ENCODE measurements at places on chromosomes 5 and 9.

DNA sequence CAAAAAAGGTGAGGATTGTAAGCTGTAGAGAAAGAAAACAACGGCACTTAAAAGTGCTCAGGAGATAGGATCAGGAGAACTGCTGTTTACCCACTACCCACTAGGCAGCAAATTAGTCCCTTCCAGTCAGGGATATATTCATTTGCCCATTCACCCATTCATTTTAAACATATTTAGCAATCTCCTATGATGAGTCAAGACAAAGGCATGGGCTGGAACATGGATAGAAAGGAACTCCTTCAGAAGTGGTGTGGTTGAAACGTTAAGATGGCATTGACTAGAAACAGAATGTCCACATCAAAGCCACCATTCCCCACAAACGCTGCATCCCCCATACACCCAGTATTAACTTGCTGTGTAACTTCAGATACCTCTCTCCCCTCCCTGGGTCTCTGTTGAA lies 225.7 kb downstream of the ASTN2 start:
- no peak for DNase-seq

GRCh38 chr5:103027267-103027666 lies 92.7 kb downstream of the GIN1 start:
- no peak for DNase-seq

DNA sequence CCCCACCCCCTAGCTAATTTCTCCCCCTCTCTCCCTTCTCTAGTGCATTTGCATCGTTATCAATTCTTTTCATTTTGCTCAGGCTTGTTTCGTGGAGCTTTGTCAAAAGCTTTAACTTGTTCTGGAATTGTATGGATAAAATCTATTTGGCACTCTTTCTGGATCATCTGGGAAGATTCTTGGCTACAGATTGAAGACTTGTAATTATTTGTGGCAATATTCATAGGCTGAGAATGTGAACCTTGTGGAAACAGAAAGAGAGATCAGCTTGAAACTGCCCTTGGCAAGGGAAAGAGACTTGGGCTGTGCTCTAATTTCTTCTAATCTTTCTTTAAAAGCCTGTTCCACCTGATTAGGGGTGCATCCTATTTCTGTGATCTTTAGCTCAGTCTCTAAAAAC lies 340.6 kb upstream of the DAB2 start:
- DNase-seq, result no peak

GRCh38 chr9:26893030-26893676 lies 551 bp upstream of the CAAP1 start:
- no peak for DNase-seq

GRCh38 chr9:90025816-90026215 lies 421.0 kb downstream of the GADD45G start:
- DNase-seq, result no peak

- no peak for DNase-seq
These were observed 91.4 kb downstream of the ANGPTL2 start for GRCh38 chr9:127030814-127031740.

DNA sequence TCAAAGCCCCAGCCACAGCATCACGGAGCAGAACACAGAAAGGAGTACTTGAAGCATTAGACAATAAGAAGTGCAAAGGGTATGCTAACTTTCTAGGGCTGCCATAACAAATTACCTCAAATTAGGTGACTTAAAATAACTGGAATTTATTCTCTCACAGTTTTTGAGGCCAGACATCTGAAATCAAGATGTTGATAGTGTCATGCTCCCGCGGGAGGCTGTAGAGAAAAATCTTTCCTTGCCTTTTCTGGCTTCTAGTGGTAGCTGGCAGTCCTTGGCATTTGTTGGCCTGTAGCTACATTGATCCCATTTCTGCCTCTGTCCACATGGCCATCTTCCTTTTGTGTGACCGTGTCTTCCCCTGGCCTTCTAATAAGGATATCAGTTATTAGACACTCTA lies 51.9 kb upstream of the SPDL1 start:
- no peak for DNase-seq

DNA sequence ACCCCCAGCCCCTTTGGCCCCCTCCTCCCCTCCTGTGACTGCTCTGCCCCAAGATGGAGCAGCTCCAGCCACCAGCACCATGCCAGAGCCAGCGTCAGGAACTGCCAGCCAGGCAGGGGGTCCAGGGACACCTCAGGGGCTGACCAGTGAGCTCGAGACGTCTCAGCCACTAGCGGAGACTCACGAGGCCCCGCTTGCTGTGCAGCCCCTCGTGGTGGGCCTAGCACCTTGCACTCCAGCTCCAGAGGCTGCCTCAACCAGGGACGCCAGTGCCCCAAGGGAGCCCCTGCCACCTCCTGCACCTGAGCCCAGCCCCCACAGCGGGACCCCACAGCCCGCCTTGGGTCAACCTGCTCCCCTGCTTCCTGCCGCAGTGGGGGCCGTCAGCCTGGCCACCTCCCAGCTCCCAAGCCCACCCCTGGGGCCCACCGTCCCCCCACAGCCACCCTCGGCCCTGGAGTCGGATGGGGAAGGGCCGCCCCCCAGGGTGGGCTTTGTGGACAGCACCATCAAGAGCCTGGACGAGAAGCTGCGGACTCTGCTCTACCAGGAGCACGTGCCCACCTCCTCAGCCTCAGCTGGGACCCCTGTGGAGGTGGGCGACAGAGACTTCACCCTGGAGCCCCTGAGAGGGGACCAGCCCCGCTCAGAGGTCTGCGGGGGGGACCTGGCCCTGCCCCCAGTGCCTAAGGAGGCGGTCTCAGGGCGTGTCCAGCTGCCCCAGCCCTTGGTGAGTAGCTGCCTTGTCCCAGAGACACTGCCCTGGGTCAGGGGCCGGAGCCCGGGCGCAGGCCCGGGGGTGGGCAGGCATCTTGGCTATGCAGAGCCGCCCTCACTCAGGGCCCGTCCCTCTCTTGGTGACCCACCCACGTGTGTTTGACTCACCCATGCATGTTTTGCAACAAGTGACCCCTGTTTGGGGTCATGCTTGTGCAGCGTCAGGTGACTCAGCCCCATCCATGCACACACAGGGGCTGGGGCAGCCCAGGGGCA lies 105.2 kb downstream of the WNK2 start:
- DNase-seq, result no peak

- DNase-seq, result no peak
These were observed 71.2 kb downstream of the SHC3 start for GRCh38 chr9:89107406-89107805.

GRCh38 chr9:2749485-2749884 lies 32.2 kb downstream of the KCNV2 start:
- no peak for DNase-seq

GRCh38 chr9:70081120-70081495 lies 37.5 kb downstream of the MAMDC2 start:
- no peak for DNase-seq

GRCh38 chr5:37701868-37702267 lies 138.0 kb downstream of the GDNF start:
- no peak for DNase-seq

DNA sequence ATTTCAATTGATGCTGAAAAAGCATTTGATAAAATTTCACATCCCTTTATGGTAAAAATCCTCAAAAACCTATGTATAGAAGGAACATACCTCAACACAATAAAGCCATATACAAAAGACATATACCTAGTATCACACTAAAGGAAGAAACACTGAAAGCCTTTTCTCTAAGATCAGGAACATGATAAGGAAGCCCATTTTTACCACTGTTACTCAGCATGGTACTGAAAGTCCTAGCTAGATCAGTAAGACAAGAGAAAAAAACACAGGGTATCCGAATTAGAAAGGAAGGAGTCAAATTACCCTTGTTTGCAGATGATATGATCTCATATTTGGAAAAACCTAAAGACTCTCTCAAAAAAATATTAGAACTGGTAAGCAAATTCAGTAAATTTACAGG lies 350.2 kb upstream of the PDE4D start:
- no peak for DNase-seq

- DNase-seq, result no peak
These were observed 23.0 kb downstream of the FGF18 start for GRCh38 chr5:171442287-171443042.

DNA sequence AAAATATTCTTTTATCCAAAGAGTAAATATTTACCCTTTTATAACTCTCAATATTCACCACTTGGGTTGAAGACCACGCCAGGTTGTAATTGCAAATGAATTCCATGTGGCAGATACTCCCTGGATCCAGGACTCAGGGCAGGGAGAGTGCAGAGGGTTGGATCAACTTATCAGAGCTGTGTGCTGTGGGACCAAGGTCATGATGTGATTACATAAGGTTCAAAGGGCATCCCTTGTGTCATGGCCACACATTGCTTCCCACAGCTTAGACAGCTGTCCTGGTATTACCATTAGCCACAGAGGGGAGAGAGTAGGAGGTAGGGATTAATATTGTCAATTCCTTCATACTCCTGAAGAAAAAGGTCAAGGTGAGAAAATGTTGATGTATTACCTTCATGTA lies 133.9 kb downstream of the JAKMIP2 start:
- no peak for DNase-seq

DNA sequence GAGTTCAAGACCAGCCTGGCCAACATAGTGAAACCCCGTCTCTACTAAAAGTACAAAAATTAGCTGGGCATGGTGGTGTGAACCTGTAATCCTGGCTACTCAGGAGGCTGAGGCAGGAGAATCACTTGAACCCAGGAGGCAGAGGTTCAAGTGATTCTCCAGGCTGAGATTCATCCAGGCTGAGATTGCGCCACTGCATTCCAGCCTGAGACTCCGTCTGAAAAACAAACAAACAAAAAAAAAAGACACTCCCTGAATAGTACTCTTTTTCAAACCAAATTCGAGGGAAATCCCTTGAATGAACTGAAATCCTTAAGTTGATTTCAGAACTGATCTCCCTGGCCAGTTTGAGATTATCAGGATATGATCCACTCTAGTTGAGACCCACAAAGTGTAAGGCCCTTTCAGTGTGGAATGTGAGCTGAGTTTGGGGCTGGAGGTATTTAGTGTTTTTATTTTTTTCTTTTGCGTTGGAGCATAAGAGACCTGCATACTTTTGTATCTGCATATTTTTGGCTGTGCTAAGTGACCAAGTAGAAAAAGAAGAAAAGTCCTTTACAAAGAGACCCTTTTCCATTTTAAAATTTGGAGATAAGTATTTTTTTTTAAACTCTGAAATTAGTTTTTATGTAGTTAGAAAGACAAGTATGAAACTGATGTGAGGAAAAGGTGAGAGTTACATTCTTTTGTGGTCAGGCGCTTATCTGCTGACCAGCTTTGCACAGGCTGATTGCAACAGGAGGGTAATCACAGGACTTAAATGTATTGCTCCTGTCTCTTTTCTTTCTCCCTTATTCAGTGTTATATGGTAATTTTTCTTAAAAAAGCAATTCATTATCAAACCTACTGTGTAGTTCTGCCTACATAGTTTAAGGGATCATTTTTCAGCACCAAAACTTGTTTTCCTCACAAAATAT lies 42.9 kb downstream of the TMEFF1 start:
- DNase-seq, result no peak

- no peak for DNase-seq
These were observed 636 bp upstream of the PWWP2A start for GRCh38 chr5:160119905-160120266.

GRCh38 chr9:123269281-123269680 lies 895 bp upstream of the STRBP start:
- no peak for DNase-seq

DNA sequence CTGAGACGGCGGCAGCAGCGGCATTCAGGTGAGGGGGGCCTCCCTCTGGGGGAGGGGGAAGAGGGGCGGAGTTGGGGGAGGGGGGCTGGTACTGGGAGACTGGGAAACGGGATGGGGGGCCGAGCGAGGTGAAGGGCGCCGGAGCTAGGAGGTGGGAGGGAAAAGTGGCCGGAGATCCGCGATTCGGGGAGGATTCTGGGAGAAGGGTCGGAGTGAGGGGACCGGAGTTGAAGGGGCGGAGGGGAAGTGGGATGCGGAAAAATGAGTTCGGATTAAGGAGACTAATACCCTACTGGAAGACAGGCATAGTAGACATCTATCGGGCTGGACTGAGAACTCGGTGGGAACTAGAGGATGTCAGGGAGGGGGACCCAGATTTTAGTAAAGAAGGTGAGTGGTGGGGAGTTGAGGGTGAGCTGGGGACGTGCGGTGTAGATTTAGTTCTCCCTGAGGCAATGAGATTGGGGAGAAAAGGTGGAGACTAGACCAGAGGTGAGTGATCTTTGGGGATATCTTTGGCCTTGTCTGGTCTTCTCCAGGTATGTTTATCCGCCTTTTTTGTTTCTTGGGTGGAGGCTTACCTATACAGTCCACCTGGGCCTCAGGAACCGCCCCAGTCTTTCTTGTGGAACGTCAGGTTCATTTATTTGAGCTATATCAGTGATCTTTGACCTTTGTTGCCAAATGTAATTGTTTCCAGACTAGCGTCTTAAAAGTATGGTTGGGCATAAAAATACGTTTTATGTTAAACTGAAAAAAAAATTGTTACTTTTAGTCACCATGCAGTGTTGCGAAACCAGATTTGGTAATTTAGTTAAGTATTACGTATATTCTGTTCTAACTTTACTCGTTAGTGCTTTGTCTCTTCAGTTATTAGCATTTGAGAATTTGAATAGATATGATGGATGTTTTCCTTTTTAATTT lies 632 bp downstream of the UBAP1 start:
- no peak for DNase-seq

DNA sequence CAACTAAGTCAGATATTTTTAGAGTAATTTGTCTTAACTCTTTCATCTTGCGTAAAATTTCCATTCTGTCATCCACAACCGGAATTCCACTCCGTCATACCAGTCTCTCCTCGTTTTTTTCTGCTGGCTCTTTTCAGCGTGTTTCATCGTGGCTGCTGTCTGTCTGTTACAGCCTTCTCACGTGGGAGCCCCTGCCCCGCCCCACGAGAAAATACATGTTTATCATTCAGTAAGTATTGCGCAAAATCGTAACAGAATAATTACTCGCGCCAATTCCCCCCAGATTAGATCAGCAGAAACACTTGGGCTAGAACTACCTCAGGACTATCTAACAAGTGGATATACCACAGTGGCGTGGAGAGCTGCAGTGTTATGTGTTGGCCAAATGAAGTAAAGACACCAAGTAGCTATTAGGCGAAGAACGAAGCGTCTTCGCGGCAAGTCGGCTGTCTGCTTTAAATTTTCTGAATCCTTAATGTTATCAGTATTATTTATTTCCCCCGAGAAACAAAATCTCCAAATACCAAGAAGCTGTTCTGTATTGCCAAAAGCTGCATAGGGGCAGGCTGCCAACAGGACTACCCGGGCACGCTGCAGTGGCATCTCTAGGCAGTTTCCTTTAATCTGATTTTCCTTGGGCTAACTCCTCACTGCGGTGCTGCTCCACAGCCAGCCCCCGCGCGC lies 566 bp upstream of the FOCAD start:
- DNase-seq, result peak; percentile 47

GRCh38 chr5:112217843-112218579 lies 201.1 kb downstream of the EPB41L4A start:
- DNase-seq, result no peak

- DNase-seq, result no peak
These were observed 4.2 kb downstream of the NINJ1 start for GRCh38 chr9:93129691-93130500.

- DNase-seq, result no peak
These were observed 145.5 kb upstream of the HAPLN1 start for GRCh38 chr5:83866181-83866580.
